Purkinje cell (primary cell): ENCODE measurements at places on chromosomes 1 and 21. TPM values are rescaled to one million over a fixed set of nuclear protein-coding genes. Genes with fewer than 3 reads are reported as not detected.

Gene APCS
- polyA plus RNA-seq, result not detected in 2 replicates

Gene LCE1F
- polyA plus RNA-seq, result not detected in 2 replicates

Gene LRRC8C
- polyA plus RNA-seq, result 0.32 and 0.90 TPM in 2 replicates

Gene B3GALT2
- 17.1 and 34.0 TPM in 2 replicates for polyA plus RNA-seq

Gene KIF2C
- not detected in 2 replicates for polyA plus RNA-seq

Gene CHODL
- polyA plus RNA-seq, result 3.4 and 4.4 TPM in 2 replicates
